ENCODE measurements at places on chromosomes 4 and X. TPM values are rescaled to one million over a fixed set of nuclear protein-coding genes. Genes with fewer than 3 reads are reported as not detected.

The XPNPEP2 gene
- 0.25 TPM for total RNA-seq

GRCh38 chr4:89108091-89108490 lies 3.2 kb upstream of the TIGD2 start:
- peaks cover 3% of the 10 kb centered on the region for H3K4me1 ChIP-seq
- peaks cover 19% of the 10 kb centered on the region for H3K27me3 ChIP-seq
- no peaks in the 10 kb centered on the region for H3K36me3 ChIP-seq
- DNase-seq: no peak
- no peak overlapping the region for H3K4me3 ChIP-seq

The GAGE2A gene
- total RNA-seq: not detected

The ZBTB49 gene
- 6.8 TPM for total RNA-seq

GRCh38 chr4:177547985-177548384 lies 105.7 kb upstream of the AGA start:
- no peak overlapping the region for H3K27ac ChIP-seq
- H3K27me3 ChIP-seq: no peaks in the 10 kb centered on the region
- no peaks in the 10 kb centered on the region for H3K36me3 ChIP-seq
- H3K4me1 ChIP-seq: no peaks in the 10 kb centered on the region
- no peak overlapping the region for H3K4me3 ChIP-seq

- H3K36me3 ChIP-seq: no peaks in the 10 kb centered on the region
- no peak overlapping the region for H3K4me3 ChIP-seq
- no peak overlapping the region for H3K27ac ChIP-seq
- DNase-seq: no peak
- no peaks in the 10 kb centered on the region for H3K4me1 ChIP-seq
- no peaks in the 10 kb centered on the region for H3K27me3 ChIP-seq
Measured at GRCh38 chr4:184851200-184851541, 25.4 kb upstream of the ACSL1 start.

DNA sequence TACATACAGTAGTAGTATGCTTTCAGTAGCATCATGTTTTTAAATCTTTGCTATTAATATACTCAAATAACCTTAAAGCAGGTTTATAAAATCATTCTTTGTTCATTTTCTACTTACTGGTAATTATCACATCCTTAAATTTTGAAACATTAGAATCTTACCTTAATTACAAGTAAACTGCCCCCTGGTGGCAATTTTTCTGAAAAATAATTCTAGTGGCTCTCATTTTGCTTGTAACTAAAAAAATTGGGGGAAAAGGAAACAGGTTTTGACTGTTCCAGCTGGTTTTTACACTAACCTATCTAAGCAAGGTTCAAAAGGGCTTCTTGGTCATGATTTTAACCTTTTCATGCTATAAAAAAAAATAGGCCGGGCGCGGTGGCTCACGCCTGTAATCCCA lies 18.5 kb upstream of the DCAF4L1 start:
- no peak for DNase-seq
- H3K36me3 ChIP-seq: no peaks in the 10 kb centered on the region
- no peak overlapping the region for H3K4me3 ChIP-seq
- H3K4me1 ChIP-seq: no peaks in the 10 kb centered on the region
- H3K27me3 ChIP-seq: no peaks in the 10 kb centered on the region

The VCX3B gene
- not detected for total RNA-seq

GRCh38 chr4:165384598-165384997 lies 5.8 kb downstream of the CPE start:
- 0 out of 2 replicates have a peak, but pooled peaks cover 1% of the 10 kb centered on the region for H3K27me3 ChIP-seq
- no peak overlapping the region for H3K4me3 ChIP-seq
- no peak for DNase-seq
- H3K36me3 ChIP-seq: no peaks in the 10 kb centered on the region
- no peak overlapping the region for H3K27ac ChIP-seq

- no peaks in the 10 kb centered on the region for H3K4me1 ChIP-seq
- no peak overlapping the region for H3K4me3 ChIP-seq
- no peak overlapping the region for H3K27ac ChIP-seq
- H3K27me3 ChIP-seq: no peaks in the 10 kb centered on the region
- H3K36me3 ChIP-seq: peaks cover 24% of the 10 kb centered on the region
- DNase-seq: no peak
Measured at GRCh38 chr4:87133183-87133582, 87.2 kb downstream of the KLHL8 start.

The UPF3B gene
- total RNA-seq: 20.9 TPM

DNA sequence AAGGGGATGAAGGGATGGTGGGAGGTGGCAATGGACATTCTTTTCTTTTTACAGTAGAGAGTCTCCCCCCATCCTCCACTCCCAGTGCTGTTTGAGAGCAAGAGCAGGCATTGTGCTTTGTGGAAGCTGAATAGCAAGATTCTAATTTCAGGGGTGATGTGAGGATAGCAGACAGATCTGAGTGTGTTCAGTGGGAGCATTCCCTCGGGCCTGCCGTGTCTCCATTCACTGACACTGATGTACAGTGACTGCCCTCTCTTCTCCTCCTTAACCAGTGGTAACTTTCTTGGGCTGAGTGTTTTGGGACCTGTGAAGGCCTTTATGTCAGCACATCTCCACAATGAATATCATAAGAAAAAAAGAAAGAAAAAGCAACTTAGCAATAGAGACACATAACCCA lies 396.6 kb upstream of the RPS6KA3 start:
- H3K4me3 ChIP-seq: no peak overlapping the region
- no peaks in the 10 kb centered on the region for H3K4me1 ChIP-seq
- no peaks in the 10 kb centered on the region for H3K36me3 ChIP-seq
- no peak for DNase-seq
- H3K27me3 ChIP-seq: no peaks in the 10 kb centered on the region
- H3K27ac ChIP-seq: no peak overlapping the region

DNA sequence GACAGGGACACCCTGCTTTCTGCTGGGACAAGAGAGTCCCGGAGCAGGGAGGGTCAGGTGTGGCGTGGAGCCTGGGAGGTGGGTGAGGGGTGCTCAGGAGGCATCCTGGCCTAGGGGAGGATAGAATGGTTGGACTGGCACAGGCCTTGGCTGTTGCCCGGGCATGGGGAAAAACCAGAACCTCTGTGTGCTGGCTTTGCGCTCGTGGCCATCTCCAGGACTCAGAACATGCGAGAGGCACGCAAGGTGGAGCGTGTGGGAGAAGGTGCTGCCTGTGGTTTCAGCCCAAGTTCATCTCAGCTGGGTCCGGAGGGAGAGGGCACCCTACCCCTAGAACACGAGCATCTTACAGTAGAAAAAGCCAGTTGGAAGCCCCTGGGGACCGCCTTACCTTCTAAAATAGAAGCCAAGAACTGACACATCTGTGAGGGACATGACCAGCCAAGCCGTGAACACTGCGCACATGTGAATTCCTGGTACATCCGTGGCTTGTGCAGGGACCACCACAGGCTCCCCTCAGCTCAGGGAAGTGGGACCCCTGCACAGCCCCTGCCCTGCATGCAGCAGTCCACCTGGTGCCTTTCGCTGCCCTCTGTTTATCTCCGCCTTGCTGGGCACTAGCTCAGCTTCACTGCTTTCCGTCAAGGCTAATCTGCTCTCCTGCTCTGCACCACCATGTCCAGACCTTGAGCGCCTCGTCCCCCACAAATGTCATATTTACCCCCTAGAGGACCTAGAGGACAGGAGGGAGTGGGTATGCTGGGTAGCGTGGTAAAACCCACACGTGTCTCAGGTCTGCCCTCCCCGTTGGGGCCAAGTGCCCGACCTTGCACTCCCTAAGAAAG lies 13.5 kb downstream of the MSANTD1 start:
- H3K4me3 ChIP-seq: no peak overlapping the region
- no peaks in the 10 kb centered on the region for H3K27me3 ChIP-seq
- no peak overlapping the region for H3K27ac ChIP-seq
- no peak for DNase-seq
- H3K4me1 ChIP-seq: no peaks in the 10 kb centered on the region

DNA sequence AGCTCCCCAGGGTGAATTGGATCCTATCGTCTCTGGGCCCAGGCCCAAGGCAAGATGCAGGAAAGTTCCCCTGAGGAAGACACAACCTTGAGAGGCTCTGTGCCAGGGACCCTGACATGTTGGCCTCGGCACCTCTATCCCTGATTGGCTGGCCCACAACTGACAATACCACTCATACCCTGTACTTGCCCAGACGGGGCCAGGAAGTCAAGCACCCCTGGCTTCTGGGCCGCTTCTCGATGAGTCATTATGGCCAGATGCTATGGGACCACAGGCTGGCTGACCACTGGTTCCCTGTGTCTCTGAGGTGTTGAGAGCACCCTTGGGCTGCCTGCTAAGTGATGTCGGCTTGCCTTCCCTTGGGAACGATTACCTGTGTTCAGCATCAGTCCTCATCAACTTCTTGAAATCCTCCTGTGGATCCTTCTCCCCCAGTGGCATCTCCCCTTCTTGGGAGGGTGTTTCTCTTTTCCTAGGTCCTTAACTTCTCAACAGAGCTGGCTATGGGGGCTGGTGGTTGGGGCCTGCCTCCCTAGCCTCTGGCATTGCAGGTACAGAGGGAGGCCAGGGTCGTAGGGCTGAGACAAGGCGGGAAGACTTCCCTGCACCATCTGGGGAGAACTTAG lies 54.5 kb upstream of the MAMLD1 start:
- H3K4me1 ChIP-seq: no peaks in the 10 kb centered on the region
- no peak overlapping the region for H3K4me3 ChIP-seq
- H3K27me3 ChIP-seq: no peaks in the 10 kb centered on the region
- no peak overlapping the region for H3K27ac ChIP-seq
- no peaks in the 10 kb centered on the region for H3K36me3 ChIP-seq

- H3K36me3 ChIP-seq: no peaks in the 10 kb centered on the region
- no peaks in the 10 kb centered on the region for H3K4me1 ChIP-seq
- DNase-seq: no peak
Measured at GRCh38 chr4:26458157-26458561, 32.1 kb downstream of the CCKAR start.

The TXK gene
- total RNA-seq: not detected

GRCh38 chrX:136806891-136807410 lies 26.2 kb upstream of the ARHGEF6 start:
- H3K27me3 ChIP-seq: no peaks in the 10 kb centered on the region
- H3K27ac ChIP-seq: no peak overlapping the region
- H3K36me3 ChIP-seq: no peaks in the 10 kb centered on the region
- DNase-seq: no peak
- no peaks in the 10 kb centered on the region for H3K4me1 ChIP-seq
- H3K4me3 ChIP-seq: no peak overlapping the region

The ZMAT1 gene
- total RNA-seq: 0.94 TPM

GRCh38 chr4:112279025-112279881 lies 6.5 kb downstream of the TIFA start:
- no peak overlapping the region for H3K27ac ChIP-seq
- H3K27me3 ChIP-seq: no peaks in the 10 kb centered on the region
- DNase-seq: no peak
- H3K4me3 ChIP-seq: no peak overlapping the region
- H3K36me3 ChIP-seq: no peaks in the 10 kb centered on the region

The IDS gene
- 18.0 TPM for total RNA-seq

The GAGE12J gene
- not detected for total RNA-seq

DNA sequence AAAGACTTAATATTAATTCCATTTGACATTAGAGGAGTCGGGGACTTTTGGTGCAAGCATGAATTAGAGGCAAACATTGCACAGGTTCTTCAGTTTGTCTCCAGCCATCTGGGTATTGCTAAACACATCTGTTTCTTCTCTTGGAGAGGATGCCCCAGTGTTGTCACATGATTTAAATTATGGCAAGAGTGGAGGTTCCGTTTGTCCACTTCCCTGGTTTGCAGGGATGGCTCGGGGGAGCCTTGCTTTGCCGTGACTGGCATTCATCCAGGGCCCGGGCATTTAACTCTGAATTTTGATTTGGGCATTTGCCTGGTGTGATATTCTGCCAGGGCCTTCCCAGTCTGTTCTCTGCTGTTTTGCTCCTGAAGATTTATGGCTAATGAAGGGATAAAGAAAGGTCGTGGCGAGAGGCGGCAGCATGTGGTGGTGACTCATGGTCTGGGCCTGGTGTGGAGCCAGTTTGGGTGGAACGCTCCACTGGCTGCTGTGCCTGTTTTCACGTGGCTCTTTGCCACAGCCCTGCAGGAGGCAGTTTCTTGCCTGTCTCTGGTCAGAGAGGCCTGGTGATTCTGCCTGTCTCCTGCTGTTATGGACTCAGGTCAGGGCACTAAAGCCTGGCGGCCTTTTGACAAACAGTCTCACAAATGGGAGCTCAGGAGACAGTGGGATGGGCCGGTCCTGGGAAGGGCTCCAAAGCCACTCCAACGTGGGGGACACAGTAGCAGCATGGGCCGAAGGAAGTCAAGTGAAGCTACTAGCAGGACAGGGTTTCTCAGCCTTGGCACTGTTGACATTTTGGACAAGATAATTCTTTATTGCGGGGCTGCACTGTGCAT lies 99.4 kb upstream of the PGRMC2 start:
- no peaks in the 10 kb centered on the region for H3K4me1 ChIP-seq
- no peak overlapping the region for H3K27ac ChIP-seq
- no peaks in the 10 kb centered on the region for H3K36me3 ChIP-seq
- no peaks in the 10 kb centered on the region for H3K27me3 ChIP-seq

DNA sequence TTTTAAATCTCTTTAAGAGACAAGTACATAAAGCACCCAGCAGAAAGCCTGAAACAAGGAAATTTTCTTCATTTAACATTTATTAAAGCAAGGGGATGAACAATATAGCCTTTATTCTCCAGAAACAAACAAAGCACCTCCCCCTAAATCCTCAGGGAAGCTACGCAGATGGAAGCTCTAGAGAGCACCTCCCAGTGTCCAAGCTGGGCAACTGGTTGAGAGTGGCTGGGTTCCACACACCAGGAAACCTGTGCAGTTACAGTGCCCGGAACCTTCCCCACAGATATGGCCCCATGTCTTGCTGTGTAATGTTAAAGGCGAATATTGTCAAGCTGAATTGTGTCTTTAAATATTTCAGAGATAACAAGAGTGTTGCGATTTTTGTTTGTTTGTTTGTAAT lies 8.9 kb upstream of the TRIML1 start:
- H3K4me1 ChIP-seq: no peaks in the 10 kb centered on the region
- no peaks in the 10 kb centered on the region for H3K27me3 ChIP-seq
- no peak overlapping the region for H3K4me3 ChIP-seq
- DNase-seq: no peak

The AFF1 gene
- 85.5 TPM for total RNA-seq

GRCh38 chr4:98921292-98921691 lies 7.6 kb downstream of the EIF4E start:
- no peak overlapping the region for H3K4me3 ChIP-seq
- no peaks in the 10 kb centered on the region for H3K36me3 ChIP-seq
- peaks cover 2% of the 10 kb centered on the region for H3K4me1 ChIP-seq
- no peak for DNase-seq
- no peaks in the 10 kb centered on the region for H3K27me3 ChIP-seq

DNA sequence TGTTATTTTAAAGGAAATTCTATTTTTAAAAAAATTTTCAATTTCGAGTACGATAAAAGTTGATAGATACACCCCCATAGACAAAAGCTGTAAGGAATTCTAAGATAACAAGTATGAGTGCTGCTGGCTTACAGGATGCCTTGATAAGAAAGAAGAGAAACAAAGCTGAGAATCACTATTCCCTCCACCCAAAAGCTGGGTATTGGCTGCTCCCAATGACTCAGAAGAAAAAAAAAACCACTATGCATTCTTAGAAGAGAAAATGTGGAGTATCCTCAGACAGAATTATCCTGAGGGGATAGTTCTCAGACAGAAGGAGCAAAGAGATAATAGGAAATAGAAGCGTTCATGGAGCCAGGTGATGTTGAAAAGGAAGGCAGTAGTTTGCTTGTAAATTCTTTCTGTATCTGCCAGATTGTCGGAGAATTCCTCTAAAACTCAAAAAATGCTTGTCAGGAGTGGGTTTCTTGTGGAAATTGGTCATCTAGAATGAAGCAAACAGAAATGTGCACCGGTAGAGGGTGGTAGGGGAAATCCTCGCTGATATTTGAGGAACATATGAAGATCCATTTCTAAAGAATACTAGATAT lies 217.5 kb upstream of the ADAMTS3 start:
- no peak for DNase-seq
- H3K36me3 ChIP-seq: no peaks in the 10 kb centered on the region
- no peak overlapping the region for H3K27ac ChIP-seq
- H3K27me3 ChIP-seq: no peaks in the 10 kb centered on the region
- H3K4me3 ChIP-seq: no peak overlapping the region

The RRH gene
- total RNA-seq: not detected

Measured in H1 (cell line).